ENCODE measurements at places on chromosomes 3 and 15.

GRCh38 chr15:31255176-31255510, 71.5 kb upstream of the KLF13 start:
- DNase-seq: no peak

- no peak for DNase-seq
These were observed 46.7 kb upstream of the ABHD2 start for GRCh38 chr15:89041507-89041906.

DNA sequence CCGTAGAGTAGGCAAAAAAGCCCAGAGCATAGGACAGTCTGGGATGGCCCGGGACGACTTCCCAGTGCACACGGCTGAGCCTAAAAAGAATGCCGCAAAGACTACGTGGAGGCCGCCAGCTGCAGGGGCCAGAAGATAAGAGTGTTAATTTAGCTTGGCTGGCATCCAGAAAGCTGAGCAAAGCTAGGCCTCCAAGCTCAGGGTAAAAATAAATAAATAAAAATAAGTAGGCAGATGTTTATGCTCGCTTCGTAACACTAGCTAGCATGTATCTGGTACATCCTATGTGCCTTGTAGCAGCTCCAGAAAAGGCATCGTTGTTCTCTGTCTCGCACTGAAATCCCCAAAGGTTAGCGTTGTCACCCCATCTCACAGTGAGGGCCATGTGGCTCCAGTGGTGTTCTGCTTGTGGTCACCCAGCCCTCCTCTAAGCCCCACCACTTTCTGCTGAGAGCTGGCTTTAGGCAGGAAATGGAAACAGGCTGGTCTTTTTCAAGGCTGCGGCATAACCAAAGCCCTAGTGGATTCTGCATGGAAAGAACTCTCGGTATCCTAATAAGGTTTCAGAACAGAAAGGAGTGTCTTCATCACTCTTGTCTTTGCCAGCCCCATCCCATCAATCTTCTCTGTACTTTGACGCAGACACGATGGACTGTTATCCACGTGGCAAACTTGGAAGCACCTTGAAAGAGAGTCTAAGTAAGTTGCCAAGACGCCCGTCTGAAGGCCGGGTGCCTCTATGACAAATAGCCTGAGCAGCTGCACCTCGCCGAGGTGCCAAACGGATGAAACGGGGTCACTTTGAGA, 58.1 kb upstream of the MEF2A start:
- no peak for DNase-seq

GRCh38 chr3:127546970-127547733, 43.4 kb downstream of the TPRA1 start:
- no peak for DNase-seq

GRCh38 chr3:72176537-72177041, 391.6 kb upstream of the PROK2 start:
- DNase-seq: no peak

DNA sequence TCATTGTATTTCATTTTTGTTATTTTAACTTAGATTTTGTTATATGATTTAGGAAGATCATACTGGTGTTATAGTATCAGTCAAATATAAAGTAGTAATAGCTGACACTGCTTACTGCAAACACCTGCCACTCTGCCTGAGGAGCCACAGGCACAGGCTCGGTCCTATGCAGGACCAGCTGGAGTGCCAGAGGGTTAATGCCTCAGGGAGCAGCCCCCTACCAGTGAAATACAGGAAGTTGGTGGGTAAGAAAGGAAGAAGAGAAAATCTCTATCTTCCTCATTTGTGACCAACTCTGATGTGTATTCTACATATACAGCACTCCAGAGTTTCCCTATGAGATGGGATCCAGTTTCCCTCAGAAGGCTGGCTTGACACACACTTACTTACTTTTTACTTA, 593.3 kb downstream of the UNC13C start:
- no peak for DNase-seq

DNA sequence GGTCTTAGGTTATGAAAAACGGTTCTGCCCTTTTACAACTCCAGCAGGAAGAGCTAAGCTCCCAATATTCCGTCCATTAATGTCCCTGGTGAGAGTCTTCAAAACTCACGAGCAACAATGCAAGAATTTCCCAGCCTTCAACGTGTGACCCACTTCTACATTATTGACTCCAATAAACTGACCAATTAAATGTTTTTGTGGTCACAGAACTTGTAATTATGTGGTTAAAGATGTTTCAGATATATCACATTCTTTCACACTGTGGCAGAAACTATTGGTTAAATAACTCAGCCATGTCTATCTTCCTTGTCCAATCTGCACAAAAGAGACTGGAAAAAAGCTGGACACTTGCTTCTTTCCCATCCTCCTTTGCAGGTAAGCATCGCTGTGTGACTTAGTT, 286.6 kb upstream of the ADAMTS9 start:
- no peak for DNase-seq

DNA sequence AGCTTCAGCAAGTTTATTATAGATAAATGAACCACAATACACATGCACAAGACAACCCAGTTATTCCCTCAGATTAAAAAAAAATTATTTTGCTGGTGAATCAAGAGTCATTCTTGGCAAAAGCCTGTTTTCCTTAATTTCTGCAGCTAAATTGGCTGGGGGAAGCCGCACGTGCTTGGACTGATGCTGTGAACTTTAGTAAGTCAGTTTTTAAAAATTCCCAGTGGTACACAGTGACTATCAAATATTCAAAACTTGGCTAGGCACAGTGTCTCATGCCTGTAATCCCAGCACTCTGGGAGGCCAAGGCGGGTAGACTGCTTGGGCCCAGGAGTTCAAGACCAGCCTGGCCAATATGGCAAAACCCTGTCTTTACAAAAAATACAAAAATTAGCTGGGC, 23.9 kb downstream of the EHD4 start:
- no peak for DNase-seq

DNA sequence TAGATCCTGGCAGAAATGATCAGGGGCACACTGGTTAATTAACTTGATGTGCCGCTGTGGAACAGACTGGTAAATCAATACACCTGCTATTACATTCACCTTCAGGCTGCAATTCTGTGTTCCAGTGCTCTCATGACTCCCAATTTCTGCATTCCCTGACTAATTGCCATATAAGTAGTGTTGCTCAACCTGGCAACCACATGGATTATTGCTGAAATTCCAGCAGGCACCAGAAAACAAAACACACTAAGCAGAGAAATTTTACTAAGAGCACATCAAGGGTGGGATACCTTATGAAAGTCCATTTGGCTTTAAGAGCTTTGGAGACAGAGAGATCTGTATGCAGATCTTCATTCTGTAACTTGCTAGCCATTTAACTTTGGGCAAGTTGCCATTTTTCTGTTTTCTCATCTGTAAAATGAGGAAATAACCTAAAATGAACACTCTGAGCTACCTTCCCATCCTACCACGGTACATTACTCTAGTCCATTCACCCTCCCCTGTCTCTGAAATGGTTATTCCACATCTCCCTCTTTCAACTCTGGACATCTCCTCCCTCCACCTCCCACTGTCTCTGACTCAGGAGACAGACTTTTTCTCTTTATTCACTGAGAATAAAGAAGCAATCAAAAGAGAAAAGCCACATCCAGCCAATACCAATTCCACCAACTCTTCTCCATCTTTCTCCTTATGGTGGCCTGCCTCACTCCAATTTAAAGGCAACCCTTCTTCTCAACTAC, 54.6 kb downstream of the STAC start:
- DNase-seq: no peak

GRCh38 chr15:74326746-74327145, 40.7 kb downstream of the CYP11A1 start:
- DNase-seq: no peak

DNA sequence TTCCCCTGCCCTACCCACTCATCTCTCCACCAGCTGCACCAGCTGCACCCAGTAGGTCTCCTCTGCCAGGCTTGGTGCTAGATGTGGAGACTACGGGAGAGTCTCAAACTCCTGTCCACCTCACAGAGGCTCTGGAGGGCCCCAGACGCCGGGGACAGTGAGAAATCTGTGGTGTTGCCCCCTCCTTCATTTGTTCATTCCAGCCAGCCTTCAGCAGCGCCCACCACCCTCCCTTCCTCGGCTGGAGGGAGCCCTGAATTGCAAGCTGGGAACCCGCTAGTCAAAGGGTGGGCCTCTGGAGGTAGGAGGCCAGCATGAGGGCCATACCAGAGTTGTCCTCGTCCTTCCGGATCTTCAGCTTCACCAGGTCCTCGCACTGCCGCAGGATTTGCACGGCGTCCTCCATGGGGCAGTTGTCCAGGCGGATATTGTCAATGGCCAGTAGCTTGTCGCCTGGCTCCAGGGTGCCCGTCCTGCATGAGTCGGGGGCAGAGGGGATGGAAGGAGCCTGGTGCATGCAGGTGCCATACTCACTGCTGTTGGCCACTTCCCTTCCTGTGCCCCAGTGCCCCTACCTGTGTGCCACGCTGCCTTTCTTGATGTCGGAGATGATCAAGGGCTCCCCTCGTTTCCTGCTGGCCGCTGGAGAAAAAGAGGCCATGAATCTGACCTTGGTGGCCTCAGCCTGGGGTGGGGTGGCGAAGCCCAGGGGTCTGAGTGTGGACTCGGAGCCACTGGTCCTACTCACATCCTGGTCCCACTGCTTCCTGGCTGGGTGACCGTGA, 29.1 kb downstream of the GRIP2 start:
- DNase-seq: no peak

DNA sequence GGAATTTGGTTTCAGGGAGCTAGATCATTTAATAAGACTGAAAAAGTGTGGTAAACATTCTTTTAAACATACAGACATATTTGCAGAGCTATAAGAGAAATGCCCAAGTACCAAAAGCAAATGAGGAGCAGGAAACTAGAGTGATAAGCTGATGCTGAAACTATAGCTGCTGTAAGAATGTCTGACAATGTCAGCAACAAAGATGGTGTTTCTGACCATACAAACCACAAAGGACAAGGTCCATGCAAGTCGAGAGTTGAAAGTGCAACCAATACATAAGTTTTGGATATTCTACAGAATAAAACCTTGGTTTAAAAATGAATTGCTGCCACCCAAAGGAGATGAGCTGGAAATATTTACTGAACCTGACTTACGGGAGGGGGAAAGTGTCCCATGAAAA, 610.2 kb downstream of the TBL1XR1 start:
- no peak for DNase-seq

DNA sequence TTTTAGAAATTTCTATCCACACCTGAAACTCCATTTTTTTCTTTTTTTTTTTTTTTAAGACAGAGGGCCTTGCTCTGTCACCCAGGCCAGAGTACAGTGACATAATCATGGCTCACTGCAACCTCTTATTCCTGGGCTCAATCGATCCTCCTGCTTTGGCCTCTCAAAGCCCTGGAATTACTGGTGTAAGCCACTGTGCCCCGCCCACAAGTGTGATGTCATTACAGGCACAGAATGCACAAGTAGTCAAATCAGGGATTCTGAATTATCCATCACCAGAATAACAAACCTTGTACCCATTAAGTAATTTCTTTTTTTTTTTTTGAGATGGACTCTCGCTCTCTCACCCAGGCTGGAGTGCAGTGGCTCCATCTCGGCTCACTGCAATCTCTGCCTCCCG, 1.9 kb downstream of the UQCRC1 start:
- no peak for DNase-seq

DNA sequence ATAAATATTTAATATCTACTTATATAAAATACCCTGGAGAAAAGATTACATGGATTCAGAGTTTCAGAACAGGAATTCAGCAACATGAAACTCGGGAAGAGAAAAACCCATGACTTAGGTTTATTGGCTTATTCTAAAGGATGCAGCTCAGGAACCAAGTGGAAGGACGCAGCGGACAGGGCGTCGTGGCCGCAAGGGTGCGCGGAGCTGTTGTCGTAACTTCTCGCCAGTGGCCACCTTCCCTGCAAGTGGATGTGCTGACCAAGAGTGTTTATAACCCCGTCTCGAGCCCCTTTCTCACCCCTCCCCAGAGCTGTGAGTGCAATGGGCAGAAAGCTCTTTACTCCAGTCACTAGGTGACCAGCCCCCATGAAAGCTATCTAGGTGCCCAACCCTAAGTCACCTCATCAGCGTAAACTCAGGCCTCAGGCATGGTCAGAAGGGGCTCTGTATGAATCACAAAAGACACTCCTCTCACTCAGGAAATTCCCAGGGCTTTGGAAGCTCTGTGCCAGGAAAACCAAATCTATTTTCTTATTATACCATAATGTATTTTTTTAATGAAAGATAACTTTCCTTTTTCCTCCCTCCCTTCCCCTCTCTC, 77.3 kb downstream of the CHRNA7 start:
- DNase-seq: no peak

GRCh38 chr3:119950666-119951325, 143.5 kb downstream of the GSK3B start:
- DNase-seq: no peak

DNA sequence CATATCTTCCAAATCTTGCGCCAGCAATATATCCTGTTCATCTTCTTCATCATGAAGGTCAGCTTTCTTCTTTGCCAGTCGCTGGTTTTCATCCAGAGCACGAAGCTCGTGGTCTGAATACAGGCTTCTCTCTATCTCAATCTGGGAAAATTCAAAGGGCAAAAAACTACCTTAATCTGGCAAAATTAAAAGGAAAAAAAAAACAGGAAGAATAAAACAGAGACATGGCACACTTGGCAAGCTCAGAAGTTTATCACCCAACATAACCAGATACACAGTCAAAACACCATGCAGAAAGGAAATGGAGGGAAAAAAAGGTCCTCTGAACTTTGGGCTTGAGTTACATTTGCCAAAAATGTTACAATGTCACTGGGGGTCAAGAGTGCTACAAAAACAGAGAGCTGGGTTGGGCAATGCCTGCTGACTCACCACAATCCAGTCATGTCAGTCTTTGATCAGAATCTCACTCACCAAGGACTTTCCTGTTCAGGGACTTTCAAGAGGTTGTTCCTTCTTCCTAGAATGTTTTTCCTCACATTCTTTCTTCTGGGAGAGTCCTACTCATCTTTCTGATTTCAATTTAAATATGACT, 1.5 kb downstream of the MRPL46 start:
- no peak for DNase-seq

Measured in anterior cingulate cortex (tissue), 58 donors.